ACHN (cell line): ENCODE measurements at places on chromosomes 5 and 9.

GRCh38 chr5:141846031-141846430 lies 32.2 kb downstream of the PCDH1 start:
- DNase-seq: no peak

DNA sequence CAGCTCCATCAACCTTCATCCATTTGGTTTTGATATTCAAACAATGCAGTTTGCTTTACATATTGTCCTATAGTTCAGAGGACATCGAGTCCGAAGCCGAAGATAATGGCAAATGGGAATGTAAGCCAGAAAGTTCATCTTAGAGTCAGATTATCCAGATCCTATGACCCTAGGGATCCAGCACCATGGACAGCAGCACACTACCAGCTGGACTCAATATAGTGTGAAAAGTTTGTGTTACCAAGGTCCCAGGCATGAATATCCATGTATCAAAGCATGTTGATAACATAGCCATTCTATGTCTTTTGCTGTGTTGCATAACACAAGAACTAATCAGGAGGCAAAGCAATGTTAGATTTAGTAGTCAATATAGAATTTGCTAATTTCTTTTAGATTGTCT lies 46.3 kb downstream of the FSTL4 start:
- DNase-seq: peak; percentile 31

- DNase-seq: no peak
Measured at GRCh38 chr5:177542816-177543465, 11.4 kb downstream of the FAM193B start.

DNA sequence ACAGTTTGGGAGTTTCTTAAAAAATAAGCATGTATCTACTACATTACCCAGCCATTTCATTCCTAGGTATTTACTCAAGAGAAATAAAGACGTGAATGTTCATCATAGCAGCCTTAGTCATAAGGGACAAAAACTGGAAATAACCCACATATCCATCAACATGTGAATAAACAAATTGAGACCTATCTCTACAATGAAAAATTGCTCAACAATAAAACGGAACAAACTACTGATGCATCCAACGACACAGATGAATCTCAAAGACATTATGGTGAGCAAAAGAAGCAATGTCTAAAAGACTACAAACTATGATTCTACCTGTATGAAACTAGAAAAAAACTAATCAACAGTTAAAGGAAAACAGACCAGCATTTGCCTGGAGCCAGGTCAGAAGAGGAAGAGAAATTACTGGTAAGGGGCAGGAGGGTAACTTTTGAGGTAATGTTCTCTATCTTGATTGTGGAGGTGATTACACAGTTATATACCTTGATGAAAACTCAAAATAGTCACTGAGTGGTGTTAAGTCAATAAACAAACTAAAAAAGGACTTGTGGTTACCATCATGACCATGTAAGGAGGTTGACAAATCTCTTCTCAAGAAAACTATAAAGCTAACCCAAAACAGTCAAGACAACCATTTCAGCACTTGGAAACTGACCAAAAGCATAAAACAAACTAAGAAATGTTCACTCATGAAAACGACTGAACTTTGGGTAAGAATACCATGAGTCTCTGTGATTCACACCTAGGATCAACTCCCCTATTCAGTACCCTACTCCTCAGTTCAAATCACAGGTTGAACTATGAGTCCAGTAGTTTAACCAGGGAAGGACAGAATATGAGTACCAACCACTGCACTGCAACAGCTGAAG lies 10.4 kb downstream of the UIMC1 start:
- no peak for DNase-seq

DNA sequence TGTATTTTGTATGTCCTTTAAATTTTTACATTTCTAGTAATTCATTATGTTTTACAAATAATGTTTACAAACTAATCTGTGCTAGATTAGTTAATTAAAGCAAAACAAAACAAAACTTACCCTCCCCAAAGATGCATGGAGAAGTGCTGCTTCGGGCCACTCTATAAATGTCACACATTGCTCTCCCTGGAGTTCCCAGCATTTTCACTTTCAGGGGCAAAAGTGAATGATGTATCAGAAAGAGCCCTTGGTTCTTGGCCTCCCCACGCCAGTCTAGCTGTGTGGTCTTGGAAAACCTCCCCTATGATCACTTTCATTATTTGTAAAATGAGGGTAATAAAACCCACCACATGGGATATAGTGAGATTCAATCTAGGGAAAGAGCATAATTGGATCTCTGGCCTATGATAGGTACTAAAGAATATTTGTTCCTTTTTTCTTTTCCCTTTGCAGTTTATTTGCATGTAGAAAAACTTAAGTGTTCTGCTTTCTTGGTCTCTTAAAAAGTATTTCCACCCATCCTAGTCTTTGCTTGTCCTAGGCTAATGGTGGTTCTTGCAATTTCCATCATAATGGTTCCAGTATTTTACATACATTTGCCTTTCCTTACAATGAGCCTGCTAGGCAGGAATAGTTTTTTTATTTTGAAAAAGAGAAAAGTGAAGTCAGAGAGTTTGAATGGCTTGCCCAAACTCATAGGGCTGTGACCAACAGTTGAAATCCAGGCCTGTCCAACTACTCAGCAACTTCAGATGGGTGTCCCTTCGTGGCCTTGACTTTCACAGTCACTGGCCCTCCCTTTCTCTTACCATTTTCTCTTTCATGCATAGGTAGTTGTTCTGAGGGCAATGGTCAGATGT lies 184.5 kb upstream of the KLF4 start:
- no peak for DNase-seq

DNA sequence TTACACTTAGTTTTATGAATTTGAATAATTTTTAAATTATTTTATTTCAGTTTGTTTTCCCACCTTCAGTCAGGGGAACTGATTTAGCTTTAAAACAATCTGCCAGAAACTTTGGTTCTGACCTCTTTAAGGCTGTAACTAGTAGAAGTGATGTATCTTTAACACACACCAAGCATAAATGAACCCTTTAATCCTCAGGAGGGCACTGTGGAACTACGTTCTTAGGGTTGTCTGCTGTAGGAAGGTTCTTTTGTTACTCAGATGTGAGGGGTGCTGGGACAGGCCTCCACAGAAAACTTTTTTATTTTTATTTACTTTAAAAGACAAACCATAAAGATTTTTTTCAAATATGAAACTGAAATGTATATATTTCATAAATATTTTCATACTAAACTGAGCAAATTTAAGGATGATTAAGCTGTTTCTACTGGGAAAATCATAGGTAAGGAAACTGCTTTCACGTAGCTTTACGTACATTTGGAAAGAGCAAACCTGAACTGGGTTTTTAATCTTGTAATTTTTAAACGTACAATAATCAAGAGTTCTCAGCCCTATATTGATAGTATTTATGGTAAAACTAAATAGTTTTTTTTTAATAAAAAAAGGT lies 5.3 kb downstream of the KLF4 start:
- peak; percentile 69 for DNase-seq

GRCh38 chr5:173053041-173053440 lies 3.1 kb upstream of the CREBRF start:
- DNase-seq: no peak

DNA sequence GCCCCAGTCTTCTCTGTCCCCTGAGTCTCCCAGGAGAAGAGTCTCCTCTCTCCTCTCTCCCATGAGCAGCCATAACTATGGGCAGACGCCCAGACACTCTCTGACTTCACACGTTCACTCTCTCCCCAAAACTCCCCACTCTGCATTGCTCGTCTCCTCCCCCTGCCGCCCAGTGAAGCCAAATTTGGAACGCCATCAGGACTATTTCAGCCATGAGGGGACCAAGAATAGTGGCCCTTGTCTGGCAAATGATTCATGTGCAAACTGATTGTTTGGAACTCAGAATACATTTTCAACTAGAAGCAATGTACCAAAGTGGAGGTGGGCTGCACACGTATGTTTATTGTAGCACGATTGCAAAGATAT lies 20.9 kb downstream of the CMBL start:
- no peak for DNase-seq

DNA sequence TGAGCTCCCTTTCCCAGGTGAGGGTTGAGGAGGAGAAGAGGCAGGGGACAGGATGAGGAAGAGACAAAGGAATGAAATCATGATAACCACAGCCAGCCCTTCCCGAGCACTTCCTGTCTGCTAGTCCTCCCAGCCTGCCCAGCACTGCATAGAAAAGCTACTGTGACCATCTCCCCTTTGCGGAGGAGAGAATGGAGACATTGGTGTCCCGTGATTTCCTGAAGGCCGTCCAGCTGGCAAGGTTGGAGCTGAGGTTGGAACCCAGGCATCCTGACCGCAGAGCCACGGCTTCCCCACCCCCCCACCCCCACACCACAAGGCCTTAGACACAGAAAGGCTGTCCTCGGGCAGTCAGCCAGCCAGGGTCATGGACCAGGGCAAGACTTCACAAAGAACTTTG lies 131.1 kb upstream of the ICE1 start:
- no peak for DNase-seq

GRCh38 chr5:41181691-41182564 lies 31.4 kb downstream of the C6 start:
- DNase-seq: no peak

GRCh38 chr5:91266184-91266705 lies 116.9 kb downstream of the ARRDC3 start:
- peak; percentile 54 for DNase-seq

DNA sequence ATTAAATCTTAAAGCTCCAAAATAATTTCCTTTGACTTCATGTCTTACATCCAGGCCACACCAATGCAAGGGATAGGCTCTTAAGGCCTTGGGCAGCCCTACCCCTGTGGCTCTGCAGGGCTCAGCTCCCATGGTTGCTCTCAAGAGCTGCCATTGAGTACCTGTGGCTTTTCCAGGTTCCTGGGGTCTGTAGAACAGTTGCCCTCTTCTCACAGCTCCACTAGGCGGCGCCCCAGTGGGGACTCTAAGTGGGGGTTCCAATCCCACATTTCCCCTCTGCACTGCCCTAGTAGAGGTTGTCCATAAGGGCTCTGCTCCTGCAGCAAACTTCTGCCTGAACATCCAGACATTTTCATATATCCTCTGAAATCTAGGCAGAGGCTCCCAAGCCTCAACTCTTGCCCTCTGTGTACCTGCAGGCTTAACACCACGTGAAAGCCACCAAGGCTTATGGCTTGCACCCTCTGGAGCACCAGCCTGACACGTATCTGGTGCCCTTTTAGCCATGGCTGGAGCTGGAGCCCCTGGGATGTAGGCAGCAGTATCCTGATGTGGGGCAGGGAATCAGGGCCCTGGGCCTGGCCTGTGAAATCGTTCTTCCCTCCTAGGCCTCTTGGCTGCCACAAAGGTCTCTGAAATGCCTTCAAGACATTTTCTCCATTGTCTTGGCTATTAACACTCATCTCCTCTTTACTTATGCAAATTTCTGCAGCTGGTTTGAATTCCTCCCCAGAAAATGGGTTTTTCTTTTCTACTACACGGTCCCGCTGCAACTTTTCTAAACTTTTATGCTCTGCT lies 185.1 kb downstream of the SMARCA2 start:
- no peak for DNase-seq

- no peak for DNase-seq
Measured at GRCh38 chr9:110251212-110251611, 5.1 kb downstream of the TXN start.

GRCh38 chr5:151459680-151460324 lies 12.4 kb downstream of the SLC36A1 start:
- DNase-seq: no peak

- DNase-seq: no peak
Measured at GRCh38 chr9:7370988-7371387, 428.6 kb downstream of the DMAC1 start.

DNA sequence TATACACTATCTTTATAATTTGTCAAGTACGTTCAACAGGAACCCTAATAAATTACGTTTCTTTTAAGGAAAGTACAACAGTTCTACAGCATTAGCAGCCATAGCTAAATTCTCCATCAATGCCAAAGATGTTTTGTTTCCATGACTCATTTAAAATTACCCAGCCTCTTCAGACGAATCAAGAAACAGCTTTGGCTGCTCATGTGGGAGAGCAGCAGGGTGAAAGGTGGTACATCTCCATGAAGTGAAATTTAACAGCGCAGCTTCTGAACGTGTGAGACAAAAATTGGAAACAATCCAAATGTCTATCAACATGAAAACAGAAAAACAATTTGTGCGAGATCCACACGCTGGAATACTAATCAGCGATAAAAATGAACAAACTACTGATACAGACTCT lies 327.3 kb upstream of the CDH6 start:
- no peak for DNase-seq

GRCh38 chr5:97888439-97888838 lies 705.4 kb upstream of the RIOK2 start:
- DNase-seq: no peak

- DNase-seq: no peak
Measured at GRCh38 chr5:173594061-173594460, 22.4 kb downstream of the BOD1 start.

DNA sequence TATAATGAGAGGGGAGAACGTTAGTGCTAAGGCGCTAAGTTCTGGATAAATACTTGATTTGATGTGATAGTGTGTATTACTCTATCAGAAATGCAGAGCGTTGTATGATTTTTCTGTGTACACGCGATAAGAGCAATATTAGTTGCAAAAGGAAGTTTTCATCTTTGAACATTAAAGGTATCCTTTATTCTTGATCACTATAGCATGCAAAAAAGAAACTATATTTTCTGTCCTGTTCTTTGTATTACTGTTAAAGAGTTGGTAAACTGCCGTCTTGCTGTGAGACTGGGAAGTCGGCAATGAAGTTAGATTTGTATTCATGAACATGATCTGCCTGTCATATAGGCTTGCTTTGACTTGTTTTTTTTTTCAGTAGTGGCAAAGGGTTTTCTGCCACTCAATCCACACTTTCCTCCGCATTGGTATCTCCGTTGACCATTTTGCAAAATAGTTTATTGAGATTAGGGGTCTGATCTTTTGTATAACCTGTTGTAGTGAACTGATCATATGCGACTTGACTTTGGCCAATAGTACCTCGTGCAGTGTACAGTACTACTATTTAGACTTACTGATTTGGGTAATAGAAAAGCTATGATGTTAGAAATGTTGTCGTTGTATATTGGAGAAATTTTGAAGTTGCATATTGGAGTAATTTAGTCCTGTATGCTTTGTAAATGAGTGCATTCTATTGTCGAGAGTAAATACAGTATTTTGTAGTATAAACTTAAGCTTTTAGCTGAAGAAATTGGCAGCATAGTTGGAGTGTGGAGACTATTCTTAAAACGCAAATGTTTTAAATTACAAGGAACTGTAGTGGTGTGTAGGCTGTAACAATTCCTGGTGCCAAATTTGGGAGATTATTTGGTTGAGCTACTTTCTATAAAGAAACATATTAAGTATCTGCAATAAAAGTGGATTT lies 1.7 kb downstream of the DENND4C start:
- DNase-seq: peak; percentile 4

DNA sequence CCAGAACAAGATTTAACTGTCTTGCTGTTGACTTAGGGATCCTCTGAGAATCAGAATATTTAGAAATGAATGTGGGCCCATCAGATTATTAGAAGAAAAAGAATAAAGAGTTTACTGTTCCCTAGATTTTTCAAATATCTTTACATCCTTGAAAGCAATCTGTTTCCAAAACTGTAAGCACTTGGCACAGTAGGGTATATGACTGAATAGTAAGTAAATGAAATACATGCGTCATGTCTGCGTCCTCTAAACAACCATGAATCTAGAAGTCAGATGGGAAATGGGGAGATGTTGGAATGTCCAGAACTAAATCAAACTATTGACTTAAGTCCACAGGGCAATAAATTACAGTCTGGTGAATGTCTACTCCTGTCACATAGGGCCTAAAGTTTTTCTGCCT lies 26.1 kb downstream of the TTC23L start:
- DNase-seq: no peak

GRCh38 chr5:80411589-80412219 lies 3.8 kb downstream of the ZFYVE16 start:
- no peak for DNase-seq
